ENCODE measurements at places on chromosomes 4 and X. TPM values are rescaled to one million over a fixed set of nuclear protein-coding genes. Genes with fewer than 3 reads are reported as not detected.

The RAB33A gene
- 28.4 TPM for total RNA-seq

- no peak for DNase-seq
These were observed 85.5 kb downstream of the NHSL2 start for GRCh38 chrX:71996136-71996535.

DNA sequence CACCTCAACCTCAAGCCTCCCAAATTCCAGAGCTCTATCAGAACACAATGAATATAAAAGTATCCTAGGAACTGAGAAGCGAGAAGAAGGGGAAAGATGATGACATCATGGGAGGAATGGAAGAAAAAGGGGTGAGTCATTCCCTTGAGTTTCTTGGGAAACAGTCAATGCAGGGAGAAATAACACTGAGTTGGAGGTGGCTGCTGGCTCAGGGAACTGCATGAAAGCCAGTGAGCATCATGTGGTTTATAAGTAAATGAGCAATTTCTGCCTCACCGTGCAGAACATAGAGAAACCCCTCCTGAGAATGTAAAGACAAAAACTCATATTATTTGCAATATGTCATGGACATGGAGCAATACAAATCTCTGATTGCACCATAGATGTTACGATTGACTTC lies 73.3 kb downstream of the SHOX start:
- DNase-seq: no peak

- no peak for DNase-seq
These were observed 54.5 kb upstream of the FBXW7 start for GRCh38 chr4:152590179-152591031.

GRCh38 chr4:143071351-143071750 lies 113.4 kb upstream of the USP38 start:
- DNase-seq: no peak

DNA sequence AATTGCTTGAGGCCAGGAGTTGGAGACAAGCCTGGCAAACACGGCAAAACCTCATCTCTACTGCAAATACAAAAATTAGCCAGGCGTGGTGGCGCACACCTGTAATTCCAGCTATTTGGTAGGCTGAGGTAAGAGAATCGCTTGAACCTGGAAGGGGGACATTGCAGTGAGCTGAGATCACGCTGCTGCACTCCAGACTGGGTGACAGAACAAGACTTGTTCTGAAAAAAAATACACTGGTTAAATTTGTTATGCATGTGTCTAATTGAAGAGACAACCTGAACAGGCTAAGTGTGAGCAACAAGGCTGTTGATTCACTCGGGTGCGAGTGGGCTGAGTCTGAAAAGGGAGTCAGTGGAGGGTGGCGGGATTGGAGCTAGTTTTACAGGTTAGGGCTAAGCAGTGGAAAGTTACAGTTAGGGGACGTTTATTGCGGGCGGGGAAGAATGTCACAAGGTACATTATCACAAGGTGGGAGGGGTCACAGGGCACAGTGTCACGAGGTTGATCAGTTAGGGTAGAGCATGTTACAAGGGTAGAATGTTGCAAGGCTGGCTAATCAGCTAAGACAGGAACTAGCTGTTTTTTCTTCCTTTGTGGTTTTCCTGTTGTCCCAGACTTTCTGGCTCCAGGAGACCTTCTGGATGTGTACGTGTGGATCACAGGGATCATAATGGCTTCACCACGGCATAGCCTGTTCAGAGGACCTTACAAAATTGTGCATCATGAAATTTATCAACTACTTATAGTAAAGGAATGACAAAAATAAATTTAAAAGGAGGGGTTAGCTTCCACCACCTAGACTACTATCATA lies 115.8 kb downstream of the NAA11 start:
- no peak for DNase-seq

DNA sequence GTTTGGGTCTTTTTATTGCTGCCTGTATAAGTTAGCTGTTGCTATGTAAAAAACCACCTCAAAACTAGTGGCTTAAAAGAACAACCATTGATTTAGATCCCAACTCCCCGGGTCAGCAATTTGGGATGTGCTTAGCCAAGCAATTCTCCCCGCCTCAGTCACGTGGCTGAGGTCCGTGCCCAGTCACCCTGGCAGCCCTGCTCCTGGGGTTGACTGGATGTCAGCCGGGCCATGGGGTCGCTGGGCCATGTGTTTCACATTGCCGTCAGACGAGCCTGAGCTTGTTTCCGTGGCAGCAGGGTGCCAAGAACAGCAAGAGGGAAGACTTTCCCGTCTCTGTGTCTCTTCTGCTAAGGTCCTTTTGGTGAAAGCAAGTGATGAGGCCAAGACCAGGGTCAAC lies 345.7 kb upstream of the FAT1 start:
- no peak for DNase-seq

DNA sequence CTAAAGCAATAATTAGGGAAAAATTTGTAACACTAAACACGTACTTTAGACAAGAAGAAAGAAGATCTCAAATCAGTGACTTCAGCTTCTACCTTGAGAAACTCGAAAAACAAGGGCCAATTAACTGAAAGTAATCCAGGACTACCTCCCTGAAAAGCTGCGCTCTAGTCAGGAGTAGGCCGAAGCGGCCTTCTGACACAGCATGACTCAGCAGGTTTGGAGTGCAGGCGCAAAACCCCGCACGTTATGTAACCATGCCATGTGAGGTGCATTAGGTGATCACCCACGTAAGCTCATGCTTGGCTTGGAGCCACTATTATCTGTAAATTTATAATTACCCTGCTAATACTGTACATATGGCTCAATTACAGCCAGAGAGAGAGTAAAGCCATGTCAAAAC lies 52.8 kb upstream of the CCDC149 start:
- DNase-seq: no peak

DNA sequence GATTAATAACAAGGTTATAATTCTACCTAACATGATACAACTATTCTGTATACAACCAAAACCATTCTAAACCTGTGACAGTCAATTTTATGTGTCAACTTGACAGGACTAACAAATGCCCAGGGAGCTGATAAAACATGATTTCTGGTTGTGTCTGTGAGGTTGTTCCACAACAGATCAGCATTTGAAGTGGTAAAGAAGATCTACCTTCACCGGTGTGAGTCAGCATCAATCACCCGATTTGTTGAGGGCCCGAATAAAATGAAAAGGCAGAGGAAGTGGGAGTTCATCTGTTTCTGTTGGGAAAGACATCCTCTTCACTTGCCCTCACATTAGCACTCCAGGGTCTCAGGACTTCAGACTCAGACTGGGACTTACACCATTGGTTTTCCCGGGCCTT lies 187.9 kb downstream of the MAB21L2 start:
- no peak for DNase-seq

DNA sequence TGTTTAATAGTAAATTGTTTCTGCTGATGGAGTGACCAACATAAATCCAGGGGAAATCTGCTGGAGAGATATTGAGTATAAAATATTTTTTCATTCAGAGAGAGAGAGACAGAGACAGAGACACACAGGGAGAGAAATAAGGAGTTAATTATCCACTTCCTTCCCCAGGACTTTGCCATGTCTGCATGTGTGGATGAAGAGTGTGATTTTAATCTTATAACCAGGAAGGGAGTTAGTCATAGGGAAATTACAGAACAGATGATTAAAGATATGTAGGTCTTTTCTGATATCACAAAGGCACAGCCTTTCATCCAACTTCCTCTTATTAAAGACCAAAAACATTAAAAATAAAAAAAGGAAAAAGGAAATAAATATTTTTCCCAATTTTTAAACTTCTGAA lies 526.3 kb downstream of the SPRY1 start:
- no peak for DNase-seq

DNA sequence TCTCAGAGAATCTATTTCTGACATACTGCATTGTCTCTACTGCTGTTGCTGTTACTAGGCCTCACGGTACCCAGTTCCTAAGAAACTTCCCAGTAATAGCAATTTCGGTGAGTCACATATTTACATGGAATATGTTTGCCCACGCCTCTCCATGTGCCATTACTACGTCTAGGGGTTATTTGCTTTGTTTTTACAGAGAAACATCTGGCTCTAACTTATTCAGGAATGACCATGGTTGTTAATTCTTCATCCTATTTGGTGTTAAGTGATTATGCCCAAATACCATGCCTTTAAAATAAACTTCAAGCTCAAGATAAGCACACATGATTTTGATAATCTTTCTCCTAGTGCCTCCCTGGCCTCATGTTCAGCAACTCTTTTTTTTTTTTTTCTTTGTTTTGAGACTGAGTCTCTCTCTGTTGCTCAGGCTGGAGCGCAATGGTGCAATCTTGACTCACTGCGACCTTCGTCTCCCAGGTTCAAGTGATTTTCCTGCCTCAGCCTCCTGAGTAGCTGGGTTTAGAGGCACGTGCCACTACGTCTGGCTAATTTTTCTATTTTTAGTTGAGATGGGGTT lies 101.0 kb upstream of the HS3ST1 start:
- no peak for DNase-seq

DNA sequence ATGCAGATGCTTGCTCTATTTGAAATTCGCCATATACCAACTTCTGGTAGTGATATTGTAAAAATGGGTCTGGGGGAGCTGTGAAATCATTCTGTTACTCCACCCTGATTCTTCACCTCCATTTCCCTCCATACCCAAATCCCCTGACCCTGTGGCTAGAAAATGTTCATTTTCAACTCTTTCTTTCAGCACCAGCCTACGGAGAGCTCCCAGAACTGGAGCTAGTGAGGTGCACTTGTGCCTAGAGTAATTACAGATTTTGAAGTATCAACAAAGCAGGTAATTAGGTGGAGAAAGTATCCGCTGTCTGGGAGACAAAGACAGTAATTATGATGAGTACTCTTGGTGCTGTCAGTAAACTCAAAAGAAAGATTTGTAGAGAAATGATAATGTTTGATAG lies 8.1 kb downstream of the ARHGAP36 start:
- DNase-seq: no peak

Data from activated T-helper 2 cell treated with anti-CD3 and anti-CD28 coated beads, Interferon-gamma antibody, Interleukin-2, Interleukin-4, amounts not matched to agents 10 μg/mL and 5 μg/mL and 100 μg/mL, durations not matched to agents 14 hours and 24 hours and 36 hours (primary cell).